ENCODE measurements at places on chromosomes 2 and 18. TPM values are rescaled to one million over a fixed set of nuclear protein-coding genes. Genes with fewer than 3 reads are reported as not detected.
A peak's percentile ranks its signal among the peaks of the same experiment; 100 is the strongest.

GRCh38 chr2:24830351-24830750 lies 37.1 kb downstream of the CENPO start:
- DNase-seq = no peak

GRCh38 chr2:206989311-206989710 lies 50.0 kb downstream of the CPO start:
- DNase-seq = peak; percentile 63

GRCh38 chr2:81895620-81896250 lies 1591.2 kb upstream of the LRRTM1 start:
- DNase-seq = no peak

DNA sequence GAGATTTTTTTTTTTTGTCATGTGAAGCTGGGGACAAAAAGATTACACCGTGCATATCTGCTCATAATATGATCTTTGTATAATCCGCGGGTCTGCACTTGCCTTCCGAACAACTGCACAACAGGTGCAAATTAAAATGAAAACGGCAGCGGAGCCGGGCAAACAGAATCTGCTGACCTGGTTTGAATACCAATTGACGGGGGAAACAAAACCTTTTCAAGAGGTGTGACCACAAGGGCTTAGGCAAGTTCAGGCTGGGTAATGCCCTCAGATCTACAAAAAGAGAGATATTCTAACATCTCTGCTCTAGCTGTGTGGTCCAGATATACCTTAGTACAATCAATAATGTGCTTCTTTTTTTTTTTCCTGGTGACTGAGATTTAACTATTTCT lies 88.5 kb downstream of the ZEB2 start:
- DNase-seq = no peak

- DNase-seq = no peak
Observed at GRCh38 chr2:164881524-164881923, 39.9 kb upstream of the COBLL1 start.

- DNase-seq = no peak
Observed at GRCh38 chr2:24507549-24507948, 16.5 kb downstream of the NCOA1 start.

DNA sequence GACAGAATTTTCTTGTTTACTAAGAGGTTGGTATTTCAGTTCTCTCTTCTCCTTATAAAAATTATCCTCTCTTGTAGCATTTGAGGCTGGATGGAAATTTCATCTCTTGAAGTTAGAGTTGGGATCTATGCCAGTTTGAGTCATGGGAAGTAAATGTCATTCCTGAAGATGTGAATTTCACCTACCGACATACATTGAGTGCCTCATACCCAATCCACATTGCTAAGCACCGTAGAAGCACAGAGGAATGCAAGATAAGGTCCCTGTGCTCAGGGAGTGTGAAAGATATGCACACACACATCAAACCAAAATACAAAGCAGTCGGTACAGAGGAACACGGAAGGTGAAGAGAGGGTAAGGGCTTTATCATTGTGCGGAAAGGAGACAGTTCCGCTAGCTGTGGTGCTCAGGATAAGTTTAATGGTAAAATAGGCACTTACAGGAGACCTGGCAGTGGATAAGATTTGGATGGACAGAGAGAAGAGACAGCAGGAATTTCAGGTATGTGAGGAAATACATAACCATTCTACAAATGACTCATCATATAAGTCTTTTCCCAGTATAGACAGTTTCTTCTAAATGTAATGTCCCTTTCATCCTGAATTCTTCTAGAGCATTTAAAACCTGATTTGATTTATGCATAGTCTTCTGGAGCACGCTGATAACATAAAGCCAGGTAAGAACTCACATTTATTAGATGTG lies 205.3 kb upstream of the ST6GAL2 start:
- no peak for DNase-seq

DNA sequence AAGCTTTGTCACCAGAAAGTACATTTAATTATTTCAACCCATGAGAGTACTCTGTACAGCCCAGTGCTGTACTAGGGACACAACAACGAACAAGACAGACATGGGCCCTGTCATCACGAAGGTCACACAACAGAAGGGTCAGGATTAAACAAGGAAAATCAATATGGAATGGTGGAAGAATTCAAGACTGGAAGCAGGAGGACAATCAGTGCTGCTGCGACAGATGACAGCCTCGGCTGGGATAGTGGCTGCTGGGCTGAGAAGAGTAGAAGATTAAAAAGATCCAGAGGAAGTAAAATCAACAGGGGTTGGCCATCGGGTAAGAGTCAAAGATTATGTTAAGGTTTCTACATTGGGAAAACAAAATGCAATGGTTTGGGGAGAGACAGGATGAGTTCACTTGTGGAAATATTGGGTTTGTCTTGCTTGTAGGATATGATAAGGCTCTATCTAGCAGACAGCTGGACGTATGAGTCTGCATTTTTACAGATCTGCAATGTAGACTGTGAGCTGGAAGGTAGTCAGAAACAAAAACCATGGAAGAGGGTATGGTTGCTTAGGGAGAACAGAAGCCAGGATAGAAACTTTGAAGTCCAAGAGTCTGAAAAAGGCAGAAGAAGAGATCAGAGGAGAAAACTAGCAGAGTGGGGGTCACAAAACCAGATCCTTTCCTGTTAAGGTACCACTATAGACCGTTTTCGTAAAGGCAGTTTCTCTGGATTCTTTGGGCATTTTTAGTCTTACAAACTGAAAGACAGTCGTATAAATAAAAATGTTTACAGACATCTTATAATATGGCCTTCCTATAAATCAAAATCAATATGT lies 84.1 kb downstream of the PRELID3A start:
- no peak for DNase-seq

GRCh38 chr2:223008162-223008561 lies 43.8 kb upstream of the KCNE4 start:
- DNase-seq = no peak

DNA sequence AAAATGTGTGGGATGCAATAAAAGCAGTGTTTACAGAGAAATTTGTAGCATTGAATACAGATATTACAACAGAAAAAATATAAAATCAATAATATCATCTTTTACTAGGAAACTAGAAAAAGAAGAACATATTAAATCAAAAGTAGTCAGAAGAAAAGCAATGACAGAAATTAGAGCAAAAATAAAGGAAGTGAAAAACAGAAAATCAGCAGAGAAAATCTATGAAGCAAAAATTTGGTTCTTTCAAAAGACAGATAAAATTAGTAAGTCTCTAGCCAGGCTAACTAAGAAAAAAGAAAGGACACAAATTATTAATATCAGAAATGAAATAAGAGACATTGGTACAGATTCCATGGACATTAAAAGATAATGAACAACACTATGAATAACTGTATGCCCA lies 212.0 kb upstream of the MGAT5 start:
- no peak for DNase-seq

DNA sequence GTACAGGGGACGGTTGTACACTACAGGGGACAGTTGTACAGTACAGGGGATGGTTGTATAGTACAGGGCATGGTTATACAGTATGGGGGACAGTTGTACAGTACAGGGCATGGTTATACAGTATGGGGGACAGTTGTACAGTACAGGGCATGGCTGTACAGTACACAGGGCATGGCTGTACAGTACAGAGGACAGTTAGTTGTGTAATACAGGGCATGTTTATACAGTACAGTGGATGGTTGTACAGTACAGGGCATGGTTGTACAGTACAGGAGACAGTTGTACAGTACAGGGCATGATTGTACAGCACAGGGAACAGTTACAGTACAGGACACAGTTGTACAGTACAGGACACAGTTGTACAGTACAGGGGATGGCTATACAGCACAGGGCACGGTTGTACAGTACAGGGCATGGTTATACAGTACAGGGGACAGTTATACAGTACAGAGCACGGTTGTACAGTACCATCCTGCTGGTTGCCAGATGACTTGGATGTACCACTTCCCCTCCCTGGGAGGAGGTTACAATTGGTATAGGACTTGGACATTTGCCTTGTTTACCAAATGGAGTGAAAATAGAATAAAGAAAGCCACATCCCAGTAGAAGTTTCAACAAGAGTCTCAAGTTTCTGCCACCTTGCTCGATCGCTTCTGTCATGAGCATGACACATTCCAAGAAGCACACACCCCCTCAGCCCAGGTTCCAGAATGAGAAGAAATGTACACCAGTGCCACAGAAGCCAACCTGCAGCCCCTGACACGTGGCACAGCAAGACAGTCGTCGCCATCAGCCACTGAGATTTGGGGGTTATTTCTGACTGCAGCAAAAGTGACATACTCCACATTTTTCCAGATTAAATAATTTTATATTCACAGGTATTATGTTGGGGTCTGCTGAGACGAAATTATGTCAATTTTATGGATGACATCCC lies 16.0 kb downstream of the CYRIA start:
- DNase-seq = no peak

DNA sequence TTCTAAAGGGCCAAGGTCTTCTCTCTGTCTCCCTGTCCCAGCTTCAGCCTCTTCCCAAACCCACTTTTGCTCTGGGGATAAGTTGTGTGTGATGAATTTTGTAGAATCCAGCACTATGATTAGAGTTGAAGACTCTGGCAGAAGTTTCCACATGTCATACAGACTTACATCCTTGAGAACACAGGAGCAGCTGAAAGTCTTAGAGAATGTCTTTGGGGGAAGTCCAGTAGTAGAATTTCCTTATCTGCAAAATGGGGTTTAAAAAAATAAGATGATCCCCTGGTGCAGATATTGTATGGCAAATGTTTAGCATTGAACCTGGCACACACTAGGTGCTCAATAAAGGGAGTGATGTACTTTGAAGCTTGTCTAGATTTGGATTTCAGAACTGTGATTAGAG lies 65.2 kb downstream of the TMEM247 start:
- DNase-seq = no peak

GRCh38 chr2:173288561-173288960 lies 66.1 kb upstream of the CDCA7 start:
- DNase-seq = no peak

DNA sequence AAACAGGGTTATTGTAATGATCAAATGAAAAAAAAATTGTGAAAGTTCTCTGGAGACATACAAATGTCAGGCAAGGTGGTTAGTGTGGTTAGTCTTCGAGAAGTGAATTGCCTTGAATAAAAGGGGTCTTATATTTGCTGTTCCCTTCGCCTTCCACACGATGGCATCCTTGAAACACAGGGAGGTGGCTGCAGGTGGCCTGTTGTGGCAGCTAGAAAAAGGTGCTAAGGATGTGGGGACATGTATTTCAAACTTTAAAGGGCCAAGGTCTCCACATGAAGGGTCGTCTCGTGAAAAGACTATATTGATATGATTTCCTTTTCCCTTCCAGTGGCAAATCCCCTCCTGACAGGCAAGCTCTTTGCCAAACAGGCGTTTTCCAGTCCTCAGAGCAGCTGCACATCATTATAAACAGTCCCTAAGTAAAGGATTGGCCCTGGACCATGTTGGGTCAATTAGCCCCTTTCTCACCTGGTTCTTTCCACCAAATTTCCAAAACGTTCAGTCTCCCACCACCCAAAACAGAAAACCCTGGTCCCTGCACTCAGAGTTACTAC lies 68.5 kb downstream of the COPS8 start:
- peak; percentile 59 for DNase-seq

GRCh38 chr2:46127176-46127575 lies 170.0 kb upstream of the EPAS1 start:
- no peak for DNase-seq

- no peak for DNase-seq
Observed at GRCh38 chr2:181602017-181602416, 54.9 kb downstream of the CERKL start.

DNA sequence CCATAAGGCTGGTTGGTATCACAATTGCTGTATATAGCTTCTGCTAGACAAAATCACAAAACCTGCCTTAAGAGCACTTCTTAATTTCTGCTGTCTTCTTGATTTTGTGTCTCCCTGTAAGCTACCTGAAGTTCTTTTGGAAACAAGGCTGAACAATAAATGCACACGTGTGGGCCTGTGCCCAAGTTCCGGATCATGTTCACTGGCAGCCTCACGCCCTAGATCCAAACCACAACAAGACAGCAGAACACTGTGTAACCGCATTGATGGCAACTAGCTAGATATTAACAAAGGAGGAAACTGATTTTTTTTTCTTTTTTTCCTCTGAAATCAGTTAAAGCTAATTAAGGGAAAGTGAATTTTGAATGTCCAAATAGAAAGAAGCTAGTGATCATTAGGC lies 81.5 kb upstream of the LYPD6B start:
- DNase-seq = peak; percentile 29

DNA sequence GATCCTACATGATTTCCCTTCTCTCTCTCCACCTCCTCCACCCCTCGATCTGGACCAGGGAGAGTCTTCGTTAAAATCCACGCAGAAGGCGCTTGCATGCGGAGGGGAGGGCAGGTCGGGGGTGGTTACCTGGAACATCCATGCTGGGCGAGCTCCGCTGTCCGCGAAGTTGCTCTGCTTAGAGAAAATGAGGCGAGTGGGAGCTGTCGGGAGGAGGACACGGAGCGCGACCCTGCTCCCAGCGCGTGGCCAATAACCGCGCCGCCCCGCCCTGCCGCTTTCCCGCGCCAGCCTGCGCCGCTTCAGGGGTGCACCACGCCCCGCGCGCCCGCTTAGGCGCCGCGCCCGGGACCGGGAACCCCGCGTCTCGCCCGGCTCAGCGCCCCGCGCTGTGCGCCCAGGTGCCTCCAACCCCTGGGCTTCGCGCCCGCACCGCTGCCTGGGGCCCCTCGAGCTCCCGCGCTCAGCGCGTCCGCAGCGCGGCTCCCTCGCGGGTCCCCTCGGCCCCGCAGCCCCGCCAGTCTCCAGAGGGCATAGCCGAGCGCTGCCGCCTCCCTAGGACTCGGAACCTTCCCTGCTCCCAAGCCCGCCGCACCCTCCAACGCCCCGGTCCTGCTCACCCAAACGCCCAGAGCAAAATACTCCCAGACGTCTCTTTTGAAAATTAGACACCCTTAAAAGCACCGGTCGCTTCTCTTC lies 636 bp downstream of the CBLN2 start:
- DNase-seq = peak; percentile 3

DNA sequence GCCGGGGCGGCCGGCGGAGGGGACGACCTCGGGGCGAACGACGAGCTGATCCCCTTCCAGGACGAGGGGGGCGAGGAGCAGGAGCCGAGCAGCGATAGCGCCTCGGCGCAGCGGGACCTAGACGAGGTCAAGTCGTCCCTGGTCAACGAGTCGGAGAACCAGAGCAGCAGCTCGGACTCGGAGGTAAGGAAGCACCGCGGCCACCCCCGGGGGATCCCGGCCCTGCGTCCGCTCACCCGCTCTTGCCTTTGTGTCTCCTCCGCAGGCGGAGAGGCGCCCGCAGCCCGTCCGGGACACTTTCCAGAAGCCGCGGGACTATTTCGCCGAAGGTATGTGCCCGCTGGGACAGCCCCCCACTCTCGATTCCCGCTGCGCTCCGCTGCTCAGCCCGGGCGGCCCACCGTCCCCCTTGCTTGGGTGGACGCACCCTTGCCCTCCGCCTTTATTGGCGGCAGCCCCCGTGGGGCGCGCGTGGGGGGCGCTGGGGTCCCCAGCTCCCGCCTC lies 611 bp downstream of the TCF7L1 start:
- no peak for DNase-seq

- no peak for DNase-seq
Observed at GRCh38 chr2:239035997-239036731, 188.3 kb downstream of the TWIST2 start.

Gene FKBP1B
- total RNA-seq = 3.5 TPM

Gene GLI2
- total RNA-seq = under 0.01 TPM

Gene WBP1
- total RNA-seq = 121 TPM

Gene NPPC
- total RNA-seq = 0.27 TPM

Gene AOX1
- total RNA-seq = 4.8 TPM

Gene MRPL30
- total RNA-seq = 15.9 TPM

Gene MREG
- 6.5 TPM for total RNA-seq

Gene RAPGEF4
- under 0.01 TPM for total RNA-seq

Gene KIF5C
- total RNA-seq = under 0.01 TPM

Gene IL1F10
- not detected for total RNA-seq

Gene GATA6
- not detected for total RNA-seq

Gene TTN
- 1.1 TPM for total RNA-seq

Gene MYOM1
- 0.27 TPM for total RNA-seq
